ENCODE measurements at places on chromosomes 12 and 14.
A peak's percentile ranks its signal among the peaks of the same experiment; 100 is the strongest.

DNA sequence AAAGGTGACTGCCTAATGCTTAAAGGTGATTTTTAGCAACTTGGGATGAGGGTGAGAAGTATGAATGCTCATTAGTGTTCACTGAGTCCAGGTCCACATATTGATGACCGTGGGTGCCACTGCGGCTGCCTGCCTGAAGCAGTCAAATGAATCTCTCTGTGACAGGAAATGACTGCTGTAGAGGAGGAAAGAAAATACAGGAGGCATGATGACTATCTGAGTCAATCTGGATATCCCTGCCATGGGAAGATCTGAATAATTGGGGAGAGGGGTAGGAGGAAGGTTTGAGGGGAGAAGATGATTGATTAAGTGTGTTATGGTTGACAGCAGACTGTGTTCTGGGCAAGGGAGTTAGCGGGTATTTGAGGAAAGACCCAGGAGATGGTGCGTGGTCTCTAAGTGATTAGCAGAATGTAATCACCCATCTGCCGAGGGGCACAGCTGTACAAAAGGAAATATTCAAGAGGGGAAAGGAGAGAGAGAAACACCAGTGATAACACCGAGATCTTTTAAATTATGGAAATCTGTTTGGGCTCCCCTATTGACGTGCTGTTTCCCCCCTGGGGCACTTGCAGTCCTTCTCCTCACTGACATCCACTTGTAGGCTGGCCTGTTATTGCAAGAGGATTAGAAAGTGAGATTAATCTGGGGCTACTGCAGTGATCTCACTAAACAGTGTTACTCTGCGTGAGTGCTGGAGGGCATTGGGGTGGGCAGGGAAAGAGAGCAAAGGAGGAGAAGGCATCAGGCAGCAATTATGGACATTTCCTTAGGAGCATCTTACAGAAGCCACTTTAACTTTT is 97.7 kb downstream of the AKAP6 start:
- no peak for DNase-seq

- no peak for DNase-seq
Measured at GRCh38 chr12:11016937-11017336, 5.5 kb downstream of the TAS2R19 start.

DNA sequence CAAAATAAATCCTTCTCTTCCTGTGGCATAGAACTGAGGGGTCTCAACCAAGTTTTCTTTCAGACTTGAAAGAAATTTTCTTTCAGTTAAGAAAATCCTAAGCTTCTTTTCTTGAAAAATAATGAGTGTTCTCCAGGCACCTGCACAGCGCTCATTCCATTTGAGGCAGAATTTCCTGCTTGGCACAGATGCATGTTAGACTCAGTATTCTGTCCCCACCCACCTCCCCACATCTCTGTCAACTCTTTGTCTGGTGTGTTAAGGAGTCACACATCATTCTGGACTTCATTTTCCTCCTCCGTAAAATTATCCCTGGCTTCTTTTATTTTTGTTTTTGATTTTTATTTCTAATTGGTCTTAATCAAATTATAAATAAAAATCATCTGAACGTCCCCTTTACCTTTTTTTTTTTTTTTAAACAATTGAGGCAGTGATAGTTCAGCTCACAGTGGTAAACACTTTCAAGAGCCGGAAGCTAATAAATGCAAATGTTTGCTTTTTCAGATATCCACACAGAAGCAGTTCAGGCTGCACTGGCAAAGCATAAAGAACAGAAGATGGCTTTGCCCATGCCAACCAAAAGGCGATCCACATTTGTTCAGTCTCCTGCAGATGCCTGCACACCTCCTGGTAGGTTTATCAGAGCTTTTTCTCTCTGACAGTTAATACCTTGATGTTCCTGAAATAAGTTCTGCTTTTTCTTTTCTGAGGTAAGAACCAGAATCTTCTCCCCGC is 104.0 kb upstream of the ATF1 start:
- DNase-seq: peak; percentile 67

DNA sequence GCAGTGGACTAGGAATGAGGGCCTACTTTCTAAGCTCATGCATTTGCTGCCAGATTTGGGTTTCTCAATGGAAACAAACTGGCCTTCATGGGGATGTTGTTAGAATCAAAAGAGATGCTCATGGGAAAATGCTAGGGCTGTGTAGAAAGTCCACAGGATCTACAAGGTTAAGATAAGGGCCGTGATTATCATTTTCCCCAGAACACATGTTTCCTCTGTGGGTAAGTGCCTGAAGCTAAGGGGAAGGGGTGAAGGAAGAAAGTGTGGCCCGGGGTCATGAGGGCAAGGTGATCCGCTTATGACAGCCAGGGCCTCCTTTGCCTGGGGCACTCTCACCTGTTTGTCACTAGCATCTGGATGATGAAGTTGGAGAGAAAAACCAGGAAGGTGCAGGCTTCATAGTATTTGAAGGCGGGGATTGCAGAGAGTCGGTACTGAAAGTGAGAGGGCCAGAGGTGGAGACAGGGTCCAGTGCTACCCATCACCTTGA is 9.8 kb downstream of the ADCY4 start:
- no peak for DNase-seq

DNA sequence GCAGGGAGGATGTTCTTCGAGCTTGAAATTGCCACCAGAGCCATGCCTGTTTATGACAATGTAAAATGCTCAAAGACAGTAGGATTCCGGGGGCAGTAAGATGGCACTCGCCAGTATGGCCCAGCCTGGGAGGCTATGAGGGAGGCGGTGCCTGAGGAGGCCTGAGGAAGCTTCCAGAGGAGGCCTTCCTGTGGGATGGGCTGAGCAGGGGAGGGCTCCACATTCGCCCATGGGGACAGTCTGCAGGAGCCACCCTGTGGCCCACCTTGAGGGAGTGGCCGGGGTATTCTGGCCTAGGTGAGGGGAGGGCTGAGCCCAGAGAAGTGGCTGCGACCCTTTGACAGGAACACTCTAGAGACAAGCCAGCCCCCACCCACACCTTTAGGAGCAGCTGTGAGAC is 50.7 kb downstream of the IQSEC3 start:
- DNase-seq: no peak

- DNase-seq: no peak
Measured at GRCh38 chr14:89179891-89180404, 237.1 kb downstream of the FOXN3 start.

DNA sequence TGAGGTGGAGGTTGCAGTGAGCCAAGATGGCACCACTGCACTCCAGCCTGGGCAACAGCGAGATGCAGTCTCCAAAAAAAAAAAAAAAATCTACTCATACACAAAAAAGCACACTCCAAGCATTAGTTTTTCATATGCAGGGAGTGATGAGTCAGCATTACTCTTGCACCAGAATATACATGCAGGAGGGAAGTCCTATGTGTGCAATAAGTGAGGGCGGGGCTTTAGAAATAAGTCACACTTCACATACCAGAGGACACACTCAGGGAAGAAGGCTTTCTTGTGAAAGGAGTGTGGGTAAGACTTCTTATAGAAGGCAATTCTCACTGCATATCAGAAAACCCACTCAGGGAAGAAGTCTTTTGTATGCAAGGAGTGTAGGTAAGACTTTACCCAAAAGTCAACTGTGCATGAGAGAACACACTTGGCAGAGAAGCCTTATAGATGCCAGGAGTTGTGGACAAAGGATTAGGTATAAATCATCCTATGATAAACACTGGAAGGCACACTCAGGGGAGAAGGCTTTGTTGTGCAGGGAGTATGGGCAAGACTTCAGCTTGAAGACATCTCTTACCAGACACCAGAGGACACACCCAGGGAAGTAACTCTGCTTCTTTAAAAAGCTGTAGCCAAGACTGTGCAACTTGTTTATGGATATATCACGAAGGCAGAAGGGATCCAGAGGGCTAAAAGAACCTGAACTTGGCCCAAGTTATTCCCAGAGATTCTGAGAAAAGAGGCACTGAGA is 50.5 kb downstream of the ATF7 start:
- no peak for DNase-seq
